Activated naive CD8-positive, alpha-beta T cell treated with anti-CD3 and anti-CD28 coated beads, Interleukin-2, amount 50 U/mL, for 16 hours (primary cell): ENCODE measurements at places on chromosomes 5 and 9.
A peak's percentile ranks its signal among the peaks of the same experiment; 100 is the strongest.

DNA sequence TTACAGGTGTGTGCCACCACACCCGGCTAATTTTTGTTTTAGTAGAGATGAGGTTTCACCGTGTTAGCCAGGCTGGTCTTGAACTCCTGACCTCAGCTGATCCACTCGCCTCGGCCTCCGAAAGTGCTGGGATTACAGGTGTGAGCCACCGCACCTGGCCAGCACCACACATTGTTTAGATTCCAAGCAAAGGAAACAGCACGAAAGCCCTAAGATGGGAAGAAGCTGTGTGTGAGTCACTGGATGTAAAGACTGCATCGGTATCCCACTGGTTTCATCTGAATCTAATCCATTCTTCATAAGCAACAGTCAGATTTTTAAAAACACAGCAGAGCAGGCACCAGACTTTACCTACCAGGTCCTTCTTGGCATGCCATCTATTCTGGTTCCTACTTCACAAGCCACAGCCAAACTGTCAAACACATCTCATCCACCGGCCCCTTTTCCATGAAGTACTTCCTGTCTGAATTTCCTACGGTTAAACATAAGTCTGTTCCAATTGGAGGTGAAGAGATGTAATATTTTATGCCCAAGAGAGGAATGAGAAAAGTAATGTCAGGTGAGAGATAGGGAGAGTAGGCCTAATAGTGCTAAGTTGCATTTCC, 17.4 kb downstream of the UBTD2 start:
- no peak for DNase-seq

DNA sequence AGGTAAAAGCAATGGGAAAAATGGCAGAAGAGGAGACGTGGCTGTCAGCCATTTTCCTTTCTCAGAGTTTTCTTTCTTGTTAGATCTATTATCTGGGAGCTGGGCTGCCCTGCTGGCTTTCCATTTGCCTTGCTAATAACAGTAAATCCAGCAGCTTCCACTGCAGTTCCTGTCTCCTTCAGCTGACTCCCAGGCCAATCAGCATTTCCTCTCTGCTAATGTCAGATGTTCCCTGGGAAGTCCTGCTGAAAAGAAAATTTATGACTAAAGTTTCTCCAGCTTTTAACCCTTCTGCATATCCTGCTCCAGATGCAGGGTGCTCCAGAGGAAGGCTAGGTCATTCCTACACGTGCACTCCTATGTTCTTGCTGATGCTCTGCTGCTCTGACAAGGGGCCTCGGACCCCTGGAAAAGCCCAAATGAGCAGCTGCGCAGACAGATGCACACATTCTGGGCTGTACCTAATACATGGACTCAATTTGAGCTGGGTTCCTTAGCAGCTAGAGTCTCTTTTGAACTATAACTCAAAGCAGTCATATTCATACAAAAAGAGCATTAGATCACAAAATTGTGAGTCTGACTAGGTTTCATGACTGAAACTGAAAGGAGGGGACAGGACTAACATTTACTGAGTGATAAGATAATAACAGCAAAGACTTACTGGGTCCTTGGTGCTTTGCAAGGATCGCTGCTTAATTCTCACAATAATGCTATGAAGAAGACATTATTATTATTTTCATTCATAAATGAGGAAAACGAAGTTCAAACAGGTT, 182.2 kb downstream of the MAPKAP1 start:
- DNase-seq, result no peak

- DNase-seq, result no peak
These were observed 5.7 kb downstream of the PDE6A start for GRCh38 chr5:149938791-149939358.

DNA sequence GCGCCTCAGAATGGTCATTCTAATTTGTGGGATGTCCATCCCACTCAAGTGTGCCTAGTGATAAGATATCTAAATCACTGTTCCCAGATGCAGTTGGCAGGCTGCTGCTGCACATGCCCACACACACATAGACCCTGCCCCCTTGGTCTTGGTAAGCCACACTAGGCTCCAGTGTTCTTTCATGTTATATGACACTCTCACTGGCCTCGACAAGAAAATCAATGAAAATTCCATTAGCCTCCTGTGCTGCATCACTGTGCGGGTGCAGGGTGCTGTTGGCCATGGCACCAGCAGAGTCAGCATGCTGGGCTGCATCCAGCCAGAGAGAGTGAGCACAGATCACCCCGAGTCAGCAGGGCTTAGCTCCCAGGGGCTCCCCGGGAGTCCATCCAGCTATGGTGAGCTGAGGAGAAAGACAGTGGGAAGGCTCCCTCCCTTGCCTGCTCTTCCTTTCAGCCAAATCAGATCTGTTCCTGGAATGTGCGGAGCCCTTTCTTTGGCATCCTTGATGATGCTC, 59.9 kb downstream of the ABLIM3 start:
- DNase-seq, result no peak

GRCh38 chr9:109627042-109627441, 128.9 kb upstream of the PTPN3 start:
- DNase-seq, result no peak

DNA sequence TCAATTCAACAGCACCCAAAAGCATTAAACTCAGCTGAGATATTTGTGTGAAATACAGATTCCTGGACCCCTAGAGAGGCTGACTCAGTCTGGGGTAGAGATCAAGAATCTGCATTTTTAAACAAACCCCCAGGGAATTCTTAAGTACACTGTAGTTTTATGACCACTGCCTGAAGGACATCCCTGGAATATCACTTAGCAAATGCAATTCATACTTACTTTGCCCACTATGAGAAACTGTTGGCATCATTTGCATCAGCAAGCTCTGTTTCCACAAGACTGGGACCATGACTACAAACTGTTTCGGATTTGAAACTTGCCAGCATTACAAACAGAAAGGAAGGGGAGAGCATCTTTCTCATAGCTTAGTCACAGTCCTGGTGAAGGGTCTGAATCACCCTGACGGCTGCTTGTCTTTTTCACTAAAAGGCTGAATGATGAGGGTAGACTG, 63.7 kb downstream of the MLLT3 start:
- peak; percentile 5 for DNase-seq

DNA sequence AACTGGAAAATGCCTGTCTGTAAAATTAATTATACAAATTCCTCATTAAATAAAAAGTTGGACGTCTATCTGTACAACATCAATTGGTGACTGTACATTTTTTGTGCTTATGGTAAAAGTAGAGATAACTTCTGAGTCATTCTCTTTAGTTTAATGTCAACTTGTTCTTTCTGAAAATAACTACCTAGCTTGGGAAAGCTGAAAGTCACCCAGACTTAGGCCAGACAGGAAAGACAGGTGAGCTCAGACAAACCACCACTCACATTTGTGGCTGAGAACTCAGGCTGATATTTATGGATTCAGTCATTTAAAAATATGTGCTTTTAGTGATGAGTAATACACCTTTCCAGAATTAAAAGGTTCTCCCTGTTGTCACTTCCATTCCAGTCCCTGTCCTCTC, 31.9 kb upstream of the ENTREP1 start:
- DNase-seq, result no peak

DNA sequence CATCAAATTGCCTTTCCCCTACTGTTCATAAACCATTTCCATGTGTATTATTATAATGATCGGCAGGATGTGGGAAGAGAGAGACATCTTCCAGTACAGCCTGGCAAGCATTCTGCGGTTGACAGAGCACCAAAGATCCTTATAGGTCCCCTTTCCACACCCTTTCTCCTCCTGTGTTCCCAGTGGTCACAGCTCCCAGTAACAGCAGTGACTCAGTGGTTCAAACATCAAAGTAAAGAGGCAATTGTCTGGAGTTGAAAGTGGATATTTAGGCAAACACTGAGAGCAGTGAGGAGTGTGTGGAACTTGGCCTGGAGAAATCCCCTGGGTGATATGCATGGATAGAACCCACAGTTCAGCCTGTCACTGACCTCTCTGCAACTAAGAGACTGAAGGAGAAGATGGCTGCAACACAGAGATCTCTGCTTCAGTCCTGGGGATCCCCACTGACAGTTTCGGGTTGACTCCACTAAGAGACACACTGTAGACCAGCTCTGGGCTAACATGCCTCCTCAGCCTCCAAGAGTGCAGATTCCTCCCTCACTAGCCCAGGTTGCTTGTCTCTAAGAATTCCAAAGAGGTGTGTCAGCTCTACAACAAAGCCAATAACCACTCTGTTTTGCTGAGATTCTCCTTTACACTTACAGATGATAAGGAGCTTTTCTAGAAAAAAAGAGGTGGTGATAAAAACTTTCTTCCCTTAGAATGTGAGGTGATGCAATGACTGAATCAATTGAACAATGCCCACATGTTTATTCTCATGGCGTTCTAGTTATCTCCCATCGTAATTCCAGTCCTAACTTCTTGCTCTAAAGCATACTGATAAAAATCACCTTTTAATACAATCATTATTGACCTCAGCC, 94.4 kb upstream of the IL6ST start:
- DNase-seq, result no peak

DNA sequence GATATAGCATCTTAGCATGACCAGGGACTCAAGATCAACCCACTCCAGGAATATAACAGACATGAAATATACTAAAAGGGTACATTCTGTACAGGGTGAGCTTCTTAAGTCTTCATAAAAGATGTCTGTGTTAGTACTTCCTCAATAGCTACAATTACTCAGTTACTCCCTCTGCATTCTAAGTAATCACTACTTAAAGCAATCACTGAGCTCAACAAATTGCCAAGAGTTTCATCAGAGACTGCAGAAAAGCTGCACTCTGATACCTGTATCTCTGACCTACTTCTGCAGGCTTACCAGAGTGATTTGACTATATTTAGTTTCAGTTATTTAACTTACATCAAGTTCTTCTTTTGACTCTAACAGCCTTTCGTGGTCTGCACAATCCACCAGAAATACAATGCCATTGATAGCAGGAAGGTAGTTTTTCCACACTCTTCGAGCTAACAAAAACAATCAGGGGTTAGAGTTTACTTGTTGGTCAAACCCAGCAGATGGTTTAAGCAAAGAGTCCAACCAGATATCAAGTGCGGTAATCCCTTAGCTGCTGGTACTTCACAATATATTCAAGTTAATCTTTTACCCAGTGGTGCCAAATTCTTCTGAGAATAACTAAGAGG, 23.3 kb downstream of the SAR1B start:
- no peak for DNase-seq

- no peak for DNase-seq
These were observed 75.6 kb upstream of the VLDLR start for GRCh38 chr9:2545881-2546490.

DNA sequence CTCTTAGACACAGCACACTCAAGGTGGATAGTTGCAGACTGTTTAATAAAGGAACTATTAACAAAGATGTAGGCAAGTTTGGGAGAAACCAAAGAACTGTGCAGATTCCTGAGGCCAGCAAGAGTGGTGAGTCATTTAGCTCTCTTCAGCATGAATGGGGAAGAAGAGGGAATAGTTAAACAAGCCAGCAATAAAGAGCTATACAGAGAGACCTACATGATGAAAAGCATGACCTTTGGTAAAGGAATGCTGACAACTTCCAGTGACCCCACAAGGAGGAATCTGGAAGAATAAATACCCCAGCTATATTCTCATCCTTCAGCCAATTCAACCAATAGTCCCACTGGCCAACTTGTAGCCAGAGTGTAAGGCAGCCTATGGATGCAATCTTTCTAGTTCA, 706.0 kb upstream of the GRAMD2B start:
- no peak for DNase-seq
